ENCODE measurements at places on chromosomes 4 and X.

DNA sequence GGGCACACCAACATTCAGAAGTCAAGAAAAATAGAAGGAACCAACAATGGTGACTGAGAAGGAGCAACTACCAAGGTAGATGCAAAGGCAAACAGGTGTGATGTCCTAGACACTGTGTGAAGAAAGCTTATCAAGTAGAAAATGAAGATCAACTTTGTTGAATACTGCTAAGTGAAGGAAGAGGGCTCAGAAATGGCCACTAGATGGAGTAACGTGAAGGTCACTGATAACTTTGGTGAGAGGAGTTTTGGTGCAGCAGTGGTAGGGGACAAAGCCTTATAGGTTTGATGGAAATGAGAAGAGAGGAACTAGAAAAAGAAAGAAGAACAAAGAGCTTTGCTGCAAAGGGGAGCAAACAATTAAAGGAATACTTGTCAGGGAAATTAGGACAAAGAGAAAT is 23.5 kb downstream of the OTC start:
- DNase-seq: no peak

GRCh38 chr4:99856166-99856565 is 38.1 kb downstream of the LAMTOR3 start:
- DNase-seq: no peak

GRCh38 chr4:111464251-111465045 is 680.8 kb upstream of the FAM241A start:
- DNase-seq: no peak

- no peak for DNase-seq
These were observed 184.4 kb downstream of the GLUD2 start for GRCh38 chrX:121231566-121232358.

GRCh38 chr4:6224735-6225134 is 24.4 kb upstream of the JAKMIP1 start:
- no peak for DNase-seq

- no peak for DNase-seq
These were observed 50.0 kb downstream of the LGI2 start for GRCh38 chr4:24980740-24981139.

DNA sequence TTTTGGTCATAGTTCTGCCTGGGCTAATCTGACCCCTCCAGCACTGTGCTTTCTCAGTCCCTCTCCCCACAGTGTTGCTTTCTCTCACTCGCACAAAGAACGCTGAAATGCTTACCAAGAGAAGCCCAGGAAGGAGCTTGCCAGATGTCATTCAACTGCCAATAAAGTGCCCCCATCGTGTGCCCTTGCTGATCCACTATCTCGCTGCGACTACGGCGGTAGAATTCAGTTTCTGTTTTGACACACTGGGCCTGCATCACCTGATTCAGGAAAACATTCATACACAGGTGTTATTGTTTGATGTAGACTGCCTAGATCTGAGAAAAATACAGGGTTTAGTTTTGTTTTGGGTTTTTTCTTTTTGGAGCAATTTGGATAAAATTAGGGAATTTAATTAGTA is 121.2 kb downstream of the MANBA start:
- DNase-seq: no peak

DNA sequence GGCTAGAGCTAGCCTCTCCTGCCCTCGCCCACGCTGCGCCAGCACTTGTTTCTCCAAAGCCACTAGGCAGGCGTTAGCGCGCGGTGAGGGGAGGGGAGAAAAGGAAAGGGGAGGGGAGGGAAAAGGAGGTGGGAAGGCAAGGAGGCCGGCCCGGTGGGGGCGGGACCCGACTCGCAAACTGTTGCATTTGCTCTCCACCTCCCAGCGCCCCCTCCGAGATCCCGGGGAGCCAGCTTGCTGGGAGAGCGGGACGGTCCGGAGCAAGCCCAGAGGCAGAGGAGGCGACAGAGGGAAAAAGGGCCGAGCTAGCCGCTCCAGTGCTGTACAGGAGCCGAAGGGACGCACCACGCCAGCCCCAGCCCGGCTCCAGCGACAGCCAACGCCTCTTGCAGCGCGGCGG is at the start of gene AR:
AR (plus strand) TSS at position 204 of the 400 bp plus-strand sequence. CDS start 1,126 bp downstream, outside the sequence.
- no peak for DNase-seq

DNA sequence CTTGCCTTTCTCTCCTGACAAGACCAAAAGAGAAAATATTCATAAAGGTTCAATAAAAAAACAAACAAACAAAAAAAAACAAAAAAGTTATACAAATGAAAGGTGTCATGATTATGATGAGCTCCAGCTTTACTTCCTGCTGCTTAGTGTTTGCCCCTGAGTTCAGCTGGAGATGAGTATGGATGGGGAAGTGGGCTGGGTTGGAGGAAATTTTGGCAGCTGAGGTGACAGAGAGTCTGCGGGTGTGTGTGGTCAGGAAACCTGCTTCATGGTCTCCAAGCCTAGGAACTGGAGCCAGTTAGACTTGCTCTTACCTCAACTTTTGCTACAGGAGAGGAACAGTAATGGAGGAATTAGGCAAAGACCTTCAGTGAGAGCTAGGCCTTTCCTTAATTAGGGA is 4.3 kb upstream of the CYSLTR1 start:
- no peak for DNase-seq

- DNase-seq: no peak
These were observed 6.0 kb downstream of the SLC2A9 start for GRCh38 chr4:10015140-10015753.

Data from memory B cell (primary cell).